Stimulated activated CD4-positive, alpha-beta T cell treated with anti-CD3 and anti-CD28 coated beads, Interleukin-4, amount 100 ng/mL, for 4 hours (primary cell): ENCODE measurements at places on chromosomes 12 and 14.

GRCh38 chr12:116101991-116102390 is 175.5 kb downstream of the MED13L start:
- DNase-seq: no peak

DNA sequence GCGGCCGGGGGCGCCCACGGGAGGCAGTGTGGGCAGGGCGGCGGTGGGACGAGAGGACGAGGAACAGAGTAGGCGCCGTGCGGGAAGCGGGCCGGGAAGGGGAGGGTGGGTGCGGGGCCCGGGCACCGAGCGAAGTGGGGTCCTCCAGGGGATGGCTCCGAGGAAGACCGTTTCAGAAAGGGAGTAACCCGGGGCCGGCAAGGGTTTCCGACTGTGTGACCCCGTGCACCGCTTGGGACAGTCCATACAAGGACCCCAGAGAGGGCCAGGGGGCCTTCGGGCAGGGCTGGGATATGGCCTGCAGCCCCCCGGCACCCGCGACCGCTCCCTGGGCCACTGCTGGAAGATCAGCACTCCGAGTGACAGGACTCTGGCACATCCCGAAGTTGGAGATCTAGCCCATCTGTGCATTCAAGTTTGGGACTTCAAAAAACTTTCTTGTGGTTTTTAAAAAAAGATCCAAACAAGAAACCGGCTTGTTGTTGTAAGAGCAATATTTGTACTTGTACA is 448 bp downstream of the TSPAN9 start:
- no peak for DNase-seq

DNA sequence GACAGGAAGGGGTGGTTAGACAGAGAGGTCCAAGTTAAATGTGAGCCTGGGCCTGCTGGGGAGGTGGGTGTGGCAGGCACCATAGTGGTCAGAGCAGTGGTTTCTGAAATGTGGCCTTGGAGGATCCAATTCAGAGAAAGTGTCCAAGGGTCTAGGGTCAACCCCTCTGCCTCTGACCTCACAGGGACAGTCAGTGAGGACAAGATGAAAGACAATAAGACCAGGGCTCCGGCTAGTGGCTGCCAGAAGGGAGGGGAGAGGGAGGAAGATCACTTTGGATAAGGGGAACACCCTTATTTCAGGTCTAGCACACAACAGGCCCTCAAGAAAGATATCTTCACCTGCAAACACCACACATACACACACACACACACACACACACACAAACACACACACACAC is 335.1 kb downstream of the MED13L start:
- DNase-seq: no peak

DNA sequence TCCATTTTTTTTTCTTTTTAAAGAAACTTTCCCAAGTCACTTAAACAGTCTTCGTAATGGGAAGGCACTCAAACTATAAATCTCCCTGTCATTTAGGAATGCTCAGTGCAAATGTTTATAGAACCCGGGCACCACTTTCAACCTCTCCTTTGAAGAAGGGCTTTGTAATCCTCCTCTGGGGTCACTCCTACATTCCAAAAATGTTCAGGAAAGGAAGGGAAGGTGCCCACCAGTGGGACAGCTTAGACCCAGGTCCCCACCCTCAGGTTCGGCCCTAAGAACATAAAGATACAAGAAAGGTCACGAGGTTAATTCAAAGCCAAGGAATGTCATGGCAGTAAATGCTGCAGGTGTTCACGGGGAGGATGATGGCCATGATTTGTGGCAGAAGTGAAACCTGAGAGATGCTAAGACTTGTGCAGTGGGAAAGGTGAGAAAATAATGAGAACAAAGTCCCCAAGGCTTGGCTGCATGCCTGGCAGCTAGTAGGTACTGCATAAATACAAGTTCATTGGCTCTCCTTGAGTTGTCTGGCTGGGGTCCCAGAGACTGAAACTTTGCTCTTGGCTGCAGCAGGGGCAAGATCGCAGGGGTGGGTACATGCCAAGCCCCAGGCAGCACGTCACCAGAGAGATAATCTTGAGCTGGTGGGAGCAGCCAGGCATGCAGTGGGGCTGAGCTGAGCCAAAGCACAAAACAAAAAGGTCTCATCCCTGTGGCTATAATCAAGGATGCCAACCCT is 21.1 kb downstream of the KRT18 start:
- no peak for DNase-seq

GRCh38 chr14:63401646-63402045 is 82.9 kb upstream of the GPHB5 start:
- no peak for DNase-seq

DNA sequence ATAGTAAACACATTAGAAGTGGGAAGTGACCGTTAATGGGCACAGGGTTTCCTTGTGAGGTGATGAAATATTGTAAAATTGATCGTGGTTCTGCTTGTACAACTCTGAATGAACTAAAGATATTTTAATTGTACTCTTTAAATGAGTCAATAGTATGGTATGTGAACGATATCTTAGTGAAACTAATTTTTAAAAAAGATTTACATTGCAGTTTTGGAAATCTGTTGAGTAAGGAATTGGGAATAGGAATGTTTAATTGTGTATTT is 1.7 kb downstream of the ZNF410 start:
- DNase-seq: no peak

GRCh38 chr12:100476013-100476751 is 2.5 kb downstream of the NR1H4 start:
- DNase-seq: no peak

DNA sequence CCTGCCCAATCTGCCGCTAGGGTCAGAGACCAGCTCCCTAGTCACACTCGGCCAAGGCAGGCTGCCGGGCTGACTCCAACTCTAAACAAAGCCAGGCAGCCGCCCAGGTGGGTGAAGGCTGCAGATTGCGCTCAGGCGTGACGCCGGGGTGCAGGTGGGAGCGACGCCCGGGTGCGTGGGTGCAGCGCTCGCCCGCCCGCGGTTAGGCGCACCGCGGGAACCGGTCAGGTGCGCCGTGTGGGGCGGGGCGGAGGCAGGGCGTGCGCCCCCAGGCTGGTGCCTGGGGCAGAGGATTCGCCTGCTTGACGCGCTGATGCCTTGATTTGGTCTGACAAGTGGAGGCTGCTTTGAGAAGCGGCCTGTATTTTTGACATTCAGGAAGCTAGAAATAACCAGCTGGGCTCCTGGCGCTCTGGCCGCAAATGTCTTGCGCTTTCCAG is 126.7 kb upstream of the HIF1A start:
- peak; percentile 81 for DNase-seq

GRCh38 chr12:53950437-53950773 is 4.3 kb upstream of the HOXC12 start:
- no peak for DNase-seq

DNA sequence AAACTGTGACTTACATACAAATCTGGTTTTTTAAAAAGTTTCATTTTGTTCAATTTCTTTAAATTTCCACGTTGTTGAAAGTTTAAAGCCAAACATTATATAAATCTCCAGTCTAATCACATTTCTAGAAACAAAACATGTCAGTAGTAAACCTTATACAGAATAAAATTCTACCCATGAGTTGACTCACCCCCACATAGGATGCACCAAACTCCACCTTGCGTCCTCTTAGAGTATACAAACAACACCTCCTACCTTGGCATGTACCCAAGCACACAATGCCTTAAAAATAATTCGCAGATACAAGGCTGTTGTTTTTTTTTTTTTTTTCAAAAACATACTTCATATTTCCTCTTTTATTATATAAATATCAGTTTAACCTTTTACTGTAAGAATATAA is 3.3 kb downstream of the FBXL14 start:
- no peak for DNase-seq

DNA sequence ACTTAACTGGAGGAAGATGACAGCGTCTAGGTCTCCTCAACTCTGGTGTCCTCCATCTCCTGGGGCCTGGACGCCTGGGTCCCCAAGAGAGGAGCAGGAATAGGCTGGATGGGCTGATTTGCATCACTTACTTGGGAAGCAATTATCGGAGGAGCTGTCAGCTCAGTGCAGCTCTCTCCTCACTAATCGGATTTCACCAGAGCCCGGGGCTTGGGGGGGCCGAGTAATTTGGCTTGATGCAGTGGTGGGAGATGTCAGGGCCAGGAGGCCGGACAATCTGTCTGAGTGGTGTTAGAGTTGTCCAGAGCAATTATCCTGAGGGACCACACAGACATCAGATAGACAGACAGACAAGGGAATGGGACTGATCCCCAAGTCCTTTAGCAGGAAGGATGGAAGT is 4.6 kb upstream of the SMUG1 start:
- DNase-seq: no peak

- DNase-seq: no peak
Measured at GRCh38 chr12:4225571-4225970, 48.0 kb upstream of the CCND2 start.

- peak; percentile 46 for DNase-seq
Measured at GRCh38 chr12:53205747-53206419, 1.2 kb downstream of the ITGB7 start.

- no peak for DNase-seq
Measured at GRCh38 chr14:100822532-100823296, 3.2 kb upstream of the MEG3 start.

- DNase-seq: peak; percentile 64
Measured at GRCh38 chr14:106039400-106039799, 513.0 kb downstream of the TMEM121 start.

DNA sequence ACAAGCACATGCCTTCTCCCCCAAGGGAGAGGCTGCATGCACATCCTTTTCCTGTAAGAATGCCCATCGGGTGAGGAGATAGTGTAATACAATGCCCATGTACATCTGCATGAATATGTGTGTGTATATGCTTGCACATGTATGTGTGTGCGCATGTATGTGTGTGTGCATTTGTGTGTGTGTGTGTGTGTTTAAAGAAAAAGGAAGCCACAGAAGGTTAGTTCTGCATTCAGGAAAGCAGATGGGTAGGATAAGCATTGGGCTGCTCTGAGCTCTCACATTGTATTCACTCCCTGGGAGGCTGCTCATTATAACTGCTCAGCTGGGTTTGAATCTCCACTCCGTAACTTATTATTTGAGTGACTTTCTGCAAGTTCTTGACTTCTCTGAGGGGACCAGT is 74.3 kb downstream of the GALNT8 start:
- no peak for DNase-seq

DNA sequence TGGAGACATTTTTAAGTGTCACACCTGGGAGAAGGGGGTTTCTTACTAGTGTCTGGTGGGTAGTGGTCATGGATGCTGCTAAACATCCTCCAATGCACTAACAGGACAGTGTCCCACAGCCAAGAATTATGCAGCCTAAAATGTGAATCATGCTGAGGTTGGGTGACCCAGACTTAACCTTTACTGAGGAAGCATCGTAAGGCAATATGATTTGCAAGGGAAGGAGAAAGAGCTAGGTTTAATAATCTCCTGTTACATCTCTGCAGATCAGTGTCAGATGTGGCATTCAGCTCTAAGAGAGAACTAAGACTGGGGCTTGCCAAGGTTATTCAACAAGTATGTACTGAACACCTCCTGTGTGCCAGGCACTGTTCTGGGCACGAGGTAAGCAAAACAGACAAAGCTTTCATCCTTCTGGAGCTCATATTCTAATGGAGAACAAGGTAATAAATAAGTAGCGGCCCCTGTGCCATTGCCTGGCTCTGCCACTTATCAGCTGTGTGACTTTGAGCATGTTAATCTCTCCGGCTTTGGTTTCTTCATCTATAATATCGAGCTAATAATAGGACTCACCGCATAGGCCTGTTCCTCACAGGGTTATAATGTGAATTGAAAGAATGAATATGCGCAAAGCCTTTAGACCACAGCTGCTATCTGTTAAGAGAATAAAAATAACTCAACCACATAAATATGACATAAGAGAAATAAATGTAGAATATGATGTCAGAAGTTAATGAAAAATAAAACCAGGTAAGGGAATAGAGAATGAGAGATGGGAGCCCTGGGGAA is 13.5 kb upstream of the GOLGA5 start:
- no peak for DNase-seq
